ENCODE measurements at places on chromosomes 3 and 15.

- DNase-seq: no peak
Measured at GRCh38 chr3:120013481-120013880, 80.8 kb downstream of the GSK3B start.

GRCh38 chr3:72338942-72339669, 509.1 kb downstream of the SHQ1 start:
- no peak for DNase-seq

DNA sequence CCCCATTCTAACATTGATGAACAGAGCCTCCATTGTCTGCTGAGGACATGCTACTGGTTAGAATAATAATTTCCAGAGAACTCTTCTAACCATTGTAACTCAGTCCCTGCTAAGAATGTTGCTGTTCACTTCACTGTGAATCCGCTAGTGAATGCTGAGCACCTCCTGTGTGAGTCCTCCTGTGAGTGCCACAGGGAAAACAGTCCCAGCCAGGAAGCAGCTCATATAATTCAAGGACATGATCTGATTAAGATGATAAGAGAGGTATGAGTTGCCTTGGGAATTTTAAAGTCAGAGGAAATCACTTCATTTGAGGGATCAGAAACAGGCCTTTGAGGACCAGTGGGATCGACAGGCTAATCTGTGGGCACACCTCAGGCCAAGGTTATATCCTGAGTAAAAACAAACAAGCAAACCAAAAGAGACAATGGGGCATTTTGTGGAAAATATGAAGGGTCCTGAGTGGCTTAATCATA, 33.9 kb upstream of the GPR160 start:
- no peak for DNase-seq

GRCh38 chr15:69358850-69359249, 55.3 kb upstream of the KIF23 start:
- DNase-seq: no peak

DNA sequence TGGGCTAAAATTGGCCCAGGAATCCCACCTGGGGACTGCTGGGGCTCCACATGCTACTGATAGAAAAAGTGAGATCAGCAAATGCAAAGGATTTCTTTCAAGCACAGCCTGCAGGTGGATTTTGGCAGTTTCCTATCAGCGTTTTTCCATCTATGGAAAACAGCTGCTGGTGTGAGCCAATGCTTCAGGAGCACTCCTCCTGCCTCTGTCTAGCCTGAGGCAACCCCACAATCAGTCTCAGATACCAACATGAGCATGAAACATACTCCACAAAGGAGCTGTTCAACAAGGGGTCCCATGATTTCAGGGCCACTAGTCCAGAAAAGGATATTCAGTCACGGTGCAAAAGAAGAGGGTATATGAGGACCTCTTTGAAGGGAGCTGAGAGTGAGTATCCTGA, 311.5 kb upstream of the THBS1 start:
- no peak for DNase-seq

DNA sequence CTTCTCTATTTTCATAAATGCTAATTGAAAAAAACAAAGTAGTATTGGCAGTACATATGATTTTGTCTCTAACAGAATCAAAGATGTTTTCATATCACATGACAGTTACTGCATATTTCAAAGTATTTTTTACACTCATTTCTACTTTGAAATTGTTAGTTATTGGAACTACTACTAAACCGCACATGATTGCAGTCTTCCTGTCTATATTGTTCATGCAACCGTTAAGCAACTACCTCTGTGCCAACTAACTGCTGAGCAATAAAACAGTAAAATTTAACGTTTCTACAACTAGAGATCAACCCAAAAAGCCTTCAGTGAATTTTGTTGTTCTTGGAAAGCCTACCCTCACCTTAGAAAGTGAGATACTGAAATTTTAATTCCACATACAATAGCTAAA, 64.2 kb downstream of the DMXL2 start:
- no peak for DNase-seq

- no peak for DNase-seq
Measured at GRCh38 chr3:145899241-145899640, 261.7 kb downstream of the PLOD2 start.

- DNase-seq: no peak
Measured at GRCh38 chr3:156547637-156548036, 7.3 kb downstream of the SSR3 start.

- peak; percentile 70 for DNase-seq
Measured at GRCh38 chr3:196159952-196160804, 51.0 kb downstream of the ZDHHC19 start.

GRCh38 chr3:11717301-11717700, 73.6 kb upstream of the VGLL4 start:
- DNase-seq: no peak

- DNase-seq: no peak
Measured at GRCh38 chr3:170520996-170521395, 64.9 kb downstream of the SLC7A14 start.

DNA sequence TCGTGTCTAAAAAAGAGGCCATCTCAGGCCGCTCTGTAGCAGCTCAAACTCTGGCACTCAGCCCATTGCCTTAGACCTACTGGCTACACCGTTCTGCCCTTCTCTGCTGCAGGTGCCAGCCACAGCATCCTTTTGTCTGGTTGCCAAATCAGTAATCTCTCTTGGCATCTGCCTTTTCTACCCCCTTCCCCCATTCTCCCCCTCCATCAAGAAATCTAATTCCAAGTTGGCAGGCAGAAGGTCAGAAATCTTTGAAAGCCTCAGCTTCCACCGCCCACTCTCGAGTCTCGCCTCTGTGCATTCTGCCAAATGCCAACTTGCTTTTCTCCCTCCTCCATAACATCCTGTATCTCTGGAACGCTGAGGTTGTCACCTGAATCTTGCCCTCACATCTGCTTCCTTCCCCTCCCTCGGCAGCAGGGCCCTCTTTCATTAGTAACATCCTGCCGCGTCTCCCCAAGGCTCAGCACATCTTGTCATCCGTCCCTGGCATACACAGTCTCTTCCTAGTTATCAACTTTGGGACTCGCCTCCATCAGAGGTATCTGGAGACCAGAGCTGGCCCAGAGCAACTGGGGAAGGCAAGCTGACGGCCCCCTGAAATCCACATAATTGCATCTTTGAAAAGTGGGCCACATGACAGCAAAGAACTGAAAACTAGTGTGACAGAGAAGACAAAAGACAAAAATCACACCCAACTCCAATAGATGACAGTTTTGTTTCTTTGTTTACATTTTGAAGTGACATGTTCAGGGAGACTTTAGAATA, 312.0 kb upstream of the CCDC54 start:
- no peak for DNase-seq

- no peak for DNase-seq
Measured at GRCh38 chr3:169173231-169173630, 490.3 kb downstream of the MECOM start.

DNA sequence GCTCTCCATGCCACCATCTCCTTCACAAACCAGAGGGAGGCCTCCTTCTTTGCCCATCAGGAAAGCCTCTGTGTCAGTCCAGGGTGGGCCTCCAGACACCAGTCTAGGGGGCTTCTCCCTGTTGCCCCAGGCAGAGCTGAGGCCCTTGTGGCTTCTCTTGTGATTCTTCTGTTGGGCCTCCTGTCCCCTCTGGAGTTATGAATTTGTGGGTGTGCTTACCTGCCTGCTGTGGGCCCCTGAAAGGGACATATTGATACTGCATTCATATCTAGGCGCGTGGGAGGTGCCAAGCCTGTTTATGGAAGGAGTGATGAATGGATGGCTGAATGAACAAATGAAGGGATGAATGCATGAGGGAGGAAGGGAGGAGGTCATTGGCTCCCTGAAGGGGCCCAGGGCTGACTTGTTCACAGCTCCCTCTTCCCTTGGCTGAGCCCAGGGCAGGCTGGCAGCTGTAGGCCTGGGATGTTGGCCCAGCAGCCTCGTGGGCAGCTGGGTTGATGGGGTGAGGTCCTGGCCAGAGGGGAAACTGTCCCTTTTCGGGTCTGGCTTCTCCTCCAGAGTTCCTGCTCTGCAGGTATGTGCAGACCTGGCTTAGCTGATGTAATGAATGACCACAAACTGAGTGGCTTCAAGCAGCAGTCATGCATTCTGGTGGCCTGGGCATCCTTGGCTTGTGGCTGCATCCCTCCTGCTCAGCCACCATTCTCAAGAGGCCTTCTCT, 195.4 kb downstream of the GOLGA6L6 start:
- DNase-seq: peak; percentile 26

GRCh38 chr3:155946178-155946577, 75.7 kb downstream of the GMPS start:
- no peak for DNase-seq

DNA sequence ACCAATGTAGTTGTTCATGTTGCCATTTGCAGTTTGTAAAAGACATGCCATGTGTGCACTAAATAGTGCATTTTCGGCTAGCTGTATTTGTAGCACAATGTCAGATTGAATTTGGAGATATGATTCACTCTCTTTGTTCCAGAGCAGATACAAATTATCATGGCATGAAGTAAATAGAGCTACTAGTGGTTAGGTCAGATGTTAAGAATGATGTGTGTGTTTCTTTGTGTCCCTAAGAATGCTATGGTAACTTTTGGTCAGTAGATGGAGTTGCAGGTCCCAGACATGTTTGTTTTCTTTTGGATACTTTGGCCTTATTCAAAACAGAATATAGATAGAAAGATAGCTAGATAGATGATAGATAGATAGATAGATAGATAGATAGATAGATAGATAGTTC, 595.8 kb downstream of the NLGN1 start:
- no peak for DNase-seq

DNA sequence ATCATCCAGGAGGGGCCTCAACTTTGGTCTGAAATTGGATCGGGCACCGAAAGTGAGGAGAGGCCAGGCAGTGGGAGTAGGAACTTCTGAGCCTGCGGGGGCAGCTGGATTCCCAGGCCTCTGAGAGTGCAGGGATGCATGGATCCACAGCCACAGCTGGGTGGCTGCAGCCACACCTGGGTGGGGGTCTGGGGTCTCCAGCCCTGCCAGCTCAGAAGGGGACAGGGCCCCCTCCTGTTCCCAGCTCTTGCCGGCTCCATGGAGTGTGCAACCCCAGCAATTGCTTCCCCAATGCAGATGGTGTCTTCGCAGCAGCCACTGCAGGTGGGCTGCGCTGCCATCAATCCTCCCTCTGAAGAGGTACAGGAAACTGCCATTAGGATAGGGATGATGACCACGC, 123.7 kb downstream of the BCHE start:
- no peak for DNase-seq

DNA sequence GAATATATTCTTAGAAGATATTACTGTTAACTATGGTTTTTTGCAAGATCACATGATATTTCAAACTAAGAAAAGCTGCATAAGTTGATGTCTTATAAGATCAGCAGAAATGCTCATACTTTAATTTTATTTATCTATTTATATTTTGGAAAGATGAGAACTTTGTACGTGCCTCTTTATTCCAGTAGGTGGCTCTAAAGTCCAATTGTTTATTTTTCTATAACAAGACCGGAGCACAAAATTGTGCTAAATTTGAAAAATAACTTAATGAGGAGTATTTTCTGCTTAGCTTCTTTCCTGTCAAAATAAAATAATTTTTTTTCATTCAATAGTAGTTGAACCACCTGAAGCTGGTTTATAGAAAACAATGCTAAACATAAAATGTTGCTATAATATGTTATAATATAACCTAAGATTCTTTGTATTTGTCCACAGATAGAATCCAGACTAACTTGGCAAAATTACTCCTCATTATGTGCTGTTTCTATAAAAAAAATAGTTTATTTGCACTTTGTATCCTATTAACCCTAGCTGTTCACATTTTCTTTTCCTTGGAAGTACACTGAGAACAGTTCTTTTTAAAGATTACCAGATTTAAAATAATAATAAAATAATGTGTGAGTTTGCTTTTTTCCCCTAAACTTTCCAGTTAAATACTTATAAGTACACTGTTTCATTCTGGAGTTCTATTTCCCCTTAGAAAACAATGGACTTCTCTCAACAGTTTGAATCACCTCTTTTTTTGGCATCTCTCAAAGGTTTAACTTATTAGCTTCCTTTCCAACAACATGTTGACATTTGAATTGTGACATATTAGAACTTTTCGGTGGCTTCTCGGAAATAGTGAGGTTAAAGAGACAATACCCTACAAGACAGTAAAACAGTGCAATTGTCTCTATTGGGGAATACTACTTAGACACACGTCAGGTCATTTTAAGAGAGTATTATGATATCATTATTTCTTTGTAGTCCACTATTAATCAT, 530.0 kb downstream of the MECOM start:
- DNase-seq: no peak

Measured in GM19239 (cell line).